ENCODE measurements at places on chromosomes 13 and 19. TPM values are rescaled to one million over a fixed set of nuclear protein-coding genes. Genes with fewer than 3 reads are reported as not detected.

GRCh38 chr13:97267418-97268059 is 45.4 kb downstream of the MBNL2 start:
- H3K4me1 ChIP-seq: peaks cover 42% of the 10 kb centered on the region
- no peak for DNase-seq
- H3K4me3 ChIP-seq: no peak overlapping the region
- H3K36me3 ChIP-seq: no peaks in the 10 kb centered on the region
- H3K27me3 ChIP-seq: no peaks in the 10 kb centered on the region
- H3K27ac ChIP-seq: peak overlapping the region; percentile 31

DNA sequence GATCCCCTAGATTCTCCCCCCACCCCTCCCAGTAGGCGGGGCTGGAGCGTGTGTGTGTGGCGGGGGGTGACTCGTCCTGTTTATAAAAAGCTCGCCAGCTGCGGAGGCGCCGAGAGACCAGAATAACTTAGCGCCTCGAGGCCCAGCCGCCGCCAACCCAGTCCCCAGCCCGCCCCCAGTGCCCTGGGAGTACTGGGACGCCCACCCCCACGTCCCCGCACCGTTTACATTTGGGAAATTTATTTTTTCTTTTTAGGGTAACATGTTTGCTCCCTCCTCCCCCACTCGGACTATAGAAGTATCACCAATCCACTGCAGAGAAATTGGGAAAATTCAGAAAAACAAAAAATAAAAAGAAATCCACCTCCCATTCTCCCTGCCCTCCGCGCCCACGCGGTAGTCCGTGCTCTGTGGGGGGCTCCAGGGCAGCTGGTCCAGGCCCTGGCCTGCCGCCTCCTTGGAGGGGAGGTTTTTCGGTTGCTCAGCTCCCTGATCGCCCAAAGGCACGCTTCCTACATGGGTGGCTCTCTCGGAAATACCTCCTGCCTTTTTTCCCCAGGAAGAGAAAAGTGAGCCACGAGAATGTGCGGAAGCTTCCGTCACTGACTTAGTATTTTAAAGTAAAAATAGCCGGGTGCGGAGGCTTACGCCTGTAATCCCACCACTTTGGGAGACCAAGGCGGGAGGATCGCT is 1.5 kb upstream of the RAB3A start:
- no peaks in the 10 kb centered on the region for H3K27me3 ChIP-seq
- peak overlapping the region; percentile 56 for H3K4me3 ChIP-seq
- H3K4me1 ChIP-seq: peaks cover 34% of the 10 kb centered on the region
- DNase-seq: peak; percentile 31
- no peaks in the 10 kb centered on the region for H3K36me3 ChIP-seq
- peak overlapping the region; percentile 90 for H3K27ac ChIP-seq

The ERICH6B gene
- not detected for total RNA-seq

DNA sequence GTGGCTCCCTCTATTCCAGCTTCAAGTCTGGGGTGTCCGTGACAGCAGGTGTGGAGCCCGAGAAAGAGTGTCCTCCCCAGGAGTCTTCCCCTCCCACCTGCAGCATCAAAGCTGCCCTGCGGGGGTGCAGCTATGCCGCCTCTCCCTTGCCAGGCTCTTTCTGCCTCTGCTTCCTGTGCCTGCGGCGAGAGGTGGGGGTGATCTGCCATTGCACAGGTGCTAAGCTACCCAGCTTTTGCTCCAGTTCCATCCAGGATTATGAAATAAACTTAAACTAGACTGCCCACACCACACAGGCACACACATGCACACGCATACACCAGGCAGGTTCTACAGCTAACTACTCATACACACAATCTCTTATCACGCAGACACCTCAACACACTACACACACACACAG is 104.7 kb upstream of the CLDN10 start:
- no peaks in the 10 kb centered on the region for H3K36me3 ChIP-seq
- H3K27ac ChIP-seq: no peak overlapping the region
- no peak overlapping the region for H3K4me3 ChIP-seq
- no peaks in the 10 kb centered on the region for H3K27me3 ChIP-seq
- H3K4me1 ChIP-seq: no peaks in the 10 kb centered on the region

DNA sequence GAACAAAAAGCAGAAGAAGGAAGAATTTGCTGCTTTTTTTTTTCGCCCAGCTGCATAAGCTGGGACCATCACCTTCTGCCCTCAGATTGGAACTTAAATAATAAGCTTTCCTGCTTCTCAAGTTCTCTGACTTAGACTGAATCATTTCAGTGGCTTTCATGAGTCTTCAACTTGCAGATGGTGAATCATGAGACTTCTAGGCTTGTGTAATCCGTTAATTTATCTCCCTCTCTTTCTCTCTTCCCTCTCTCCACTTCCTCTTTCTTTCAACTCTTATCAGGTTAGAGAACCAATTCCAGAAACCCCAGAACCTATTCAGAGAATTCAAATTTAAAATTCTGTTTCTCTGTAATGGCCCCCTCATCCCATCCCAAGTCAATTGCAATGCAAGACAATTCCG is 1153.7 kb downstream of the PCDH9 start:
- H3K36me3 ChIP-seq: no peaks in the 10 kb centered on the region
- H3K4me3 ChIP-seq: no peak overlapping the region
- no peak for DNase-seq

GRCh38 chr13:113531041-113531873 is 40.7 kb upstream of the DCUN1D2 start:
- H3K4me1 ChIP-seq: peaks cover 19% of the 10 kb centered on the region
- H3K4me3 ChIP-seq: no peak overlapping the region
- H3K27ac ChIP-seq: no peak overlapping the region
- DNase-seq: no peak
- peaks cover 55% of the 10 kb centered on the region for H3K36me3 ChIP-seq
- H3K27me3 ChIP-seq: no peaks in the 10 kb centered on the region

DNA sequence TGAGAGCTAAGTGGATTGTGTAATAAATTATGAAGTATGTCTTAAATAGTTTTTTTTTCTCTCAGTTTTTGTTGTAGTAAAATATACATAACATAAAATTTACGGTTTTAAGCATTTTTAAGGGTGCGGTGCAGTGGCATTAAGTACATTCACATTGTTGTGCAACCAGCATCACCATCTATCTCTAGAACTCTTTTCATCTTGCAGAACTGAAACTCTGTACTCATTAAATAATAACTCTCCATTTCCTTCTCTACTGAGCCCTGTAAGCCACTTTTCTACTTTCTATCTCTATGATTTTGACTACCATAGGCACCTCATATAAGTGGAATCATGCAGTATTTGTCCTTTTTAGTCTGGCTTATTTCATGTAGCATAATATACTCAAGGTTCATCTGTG is 87.1 kb downstream of the GJA3 start:
- H3K4me3 ChIP-seq: no peak overlapping the region
- peaks cover 4% of the 10 kb centered on the region for H3K36me3 ChIP-seq
- H3K27ac ChIP-seq: no peak overlapping the region
- no peaks in the 10 kb centered on the region for H3K4me1 ChIP-seq
- no peaks in the 10 kb centered on the region for H3K27me3 ChIP-seq
- DNase-seq: no peak

- H3K4me1 ChIP-seq: peaks cover 19% of the 10 kb centered on the region
- DNase-seq: no peak
- no peaks in the 10 kb centered on the region for H3K27me3 ChIP-seq
- no peak overlapping the region for H3K4me3 ChIP-seq
- no peak overlapping the region for H3K27ac ChIP-seq
- peaks cover 34% of the 10 kb centered on the region for H3K36me3 ChIP-seq
Measured at GRCh38 chr19:19039901-19040300, 6.5 kb downstream of the ARMC6 start.
